ENCODE measurements at places on chromosomes 5 and 9. TPM values are rescaled to one million over a fixed set of nuclear protein-coding genes. Genes with fewer than 3 reads are reported as not detected.

The SLC34A3 gene
- polyA plus RNA-seq = not detected

The PCDHGB3 gene
- 1.8 TPM for polyA plus RNA-seq

The C9orf153 gene
- polyA plus RNA-seq = not detected

The CLIC3 gene
- polyA plus RNA-seq = 2.3 TPM

The ACSL6 gene
- not detected for polyA plus RNA-seq

The KCNMB1 gene
- 0.15 TPM for polyA plus RNA-seq

The COMMD10 gene
- polyA plus RNA-seq = 8.1 TPM

The CTNNAL1 gene
- 20.1 TPM for polyA plus RNA-seq

The SLC6A3 gene
- not detected for polyA plus RNA-seq

The CCDC192 gene
- not detected for polyA plus RNA-seq

The SLCO4C1 gene
- polyA plus RNA-seq = not detected

The PDE6A gene
- not detected for polyA plus RNA-seq

The C6 gene
- polyA plus RNA-seq = not detected

The JAK2 gene
- 1.6 TPM for polyA plus RNA-seq

The C5orf34 gene
- polyA plus RNA-seq = 2.2 TPM

The FGD3 gene
- polyA plus RNA-seq = not detected

The GPX8 gene
- 60.1 TPM for polyA plus RNA-seq

The WDR38 gene
- polyA plus RNA-seq = not detected

The LURAP1L gene
- polyA plus RNA-seq = 1.5 TPM

Data from endothelial cell of umbilical vein (primary cell).